Mammary epithelial cell (primary cell): ENCODE measurements at places on chromosomes 6 and 20.

- DNase-seq = no peak
Observed at GRCh38 chr6:84469144-84469543, 241.7 kb upstream of the CEP162 start.

GRCh38 chr6:123562264-123562663 is 74.5 kb downstream of the TRDN start:
- no peak for DNase-seq

- DNase-seq = peak; percentile 5
Observed at GRCh38 chr6:127518710-127519468, at the start of gene MTCL3. Gene MTCL3 (minus strand): TSS chr6:127519335.

DNA sequence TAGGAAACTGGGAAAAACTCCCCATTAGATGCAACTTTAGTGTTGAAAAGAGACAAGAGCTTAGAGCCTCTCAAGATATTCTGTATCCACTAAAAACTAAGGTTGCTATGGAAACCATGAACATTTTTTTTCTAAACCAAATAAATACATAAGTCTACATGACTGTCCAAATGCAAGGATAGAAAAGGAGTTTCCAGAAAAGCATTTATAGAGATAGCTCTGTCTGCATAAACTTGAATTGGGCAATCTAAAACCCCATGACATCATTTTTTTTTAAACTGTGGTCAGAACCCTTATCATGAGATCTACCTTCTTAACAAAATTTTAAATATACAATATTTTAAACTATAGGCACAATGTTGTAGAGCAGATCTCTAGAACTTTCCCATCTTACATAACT is 36.4 kb upstream of the FAM83B start:
- DNase-seq = peak; percentile 16

DNA sequence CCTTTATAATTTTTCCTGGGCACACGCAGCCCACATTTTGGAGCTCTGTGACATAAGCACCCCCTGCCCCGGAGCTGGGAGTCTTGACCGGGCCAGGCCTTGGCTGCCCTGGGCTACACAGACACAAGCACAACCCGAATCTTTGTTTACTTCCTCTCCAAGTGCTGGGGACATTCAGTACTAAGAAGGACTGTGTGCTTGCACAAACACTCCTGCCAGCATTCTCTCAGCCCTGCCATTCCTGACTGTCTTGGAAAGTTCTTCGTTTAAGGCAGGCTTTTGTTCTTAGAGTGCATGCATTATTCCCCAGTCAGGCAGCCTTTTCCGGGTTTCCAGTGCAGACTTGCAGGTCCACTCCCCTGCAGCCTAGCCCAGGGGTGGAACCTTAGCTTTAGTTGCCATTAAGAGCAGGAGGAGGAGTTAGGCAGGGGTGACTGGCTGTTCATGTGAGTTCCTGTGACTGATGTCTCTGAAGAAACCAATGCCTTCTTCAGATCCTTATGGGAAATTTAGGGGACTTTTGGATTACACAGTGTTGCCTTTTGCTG is 28.6 kb downstream of the FOXO3 start:
- peak; percentile 95 for DNase-seq

GRCh38 chr6:56282391-56282790 is 35.0 kb upstream of the COL21A1 start:
- DNase-seq = no peak

DNA sequence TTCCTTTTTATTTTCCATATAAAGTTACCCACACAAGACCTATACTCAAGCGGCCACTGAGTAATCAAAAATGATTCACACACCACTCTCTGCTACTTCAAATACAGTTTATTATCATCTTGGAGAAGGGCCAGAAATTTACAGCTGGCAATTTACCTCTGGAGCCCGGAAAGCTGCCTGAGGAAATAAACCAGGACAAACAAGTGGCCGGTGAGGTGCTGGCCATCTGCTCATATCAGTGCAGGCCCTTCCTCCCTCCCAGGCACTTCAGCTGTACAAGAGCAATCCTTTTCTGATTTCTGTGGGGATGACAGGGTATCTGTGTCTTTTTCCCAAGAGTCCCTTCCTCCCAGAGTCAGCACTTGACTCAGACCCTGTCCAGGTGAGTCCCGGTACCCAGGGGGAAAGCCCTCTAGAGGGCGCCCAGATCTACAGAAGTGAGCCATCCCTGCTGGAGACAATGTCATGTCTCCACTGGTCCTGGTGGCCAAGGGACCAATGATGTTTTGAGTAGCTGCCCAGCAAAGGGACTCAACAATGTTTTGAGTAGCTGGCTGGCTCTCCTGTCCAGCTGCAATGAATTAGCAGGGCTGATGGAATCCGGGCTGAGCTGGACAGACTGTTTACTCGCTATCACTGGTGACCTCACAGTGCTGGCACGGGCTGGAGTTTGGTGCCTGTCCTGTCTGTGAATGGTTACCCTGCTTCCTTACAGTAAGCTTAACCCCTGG is 23.6 kb downstream of the LRP11 start:
- DNase-seq = peak; percentile 70

- peak; percentile 54 for DNase-seq
Observed at GRCh38 chr6:26272171-26272637, 92.8 kb upstream of the BTN3A2 start.

- no peak for DNase-seq
Observed at GRCh38 chr20:12225898-12226297, 308.2 kb downstream of the BTBD3 start.

GRCh38 chr6:76840041-76840745 is 623.1 kb downstream of the HTR1B start:
- no peak for DNase-seq
